ENCODE measurements at places on chromosomes 4 and X. TPM values are rescaled to one million over a fixed set of nuclear protein-coding genes. Genes with fewer than 3 reads are reported as not detected.

DNA sequence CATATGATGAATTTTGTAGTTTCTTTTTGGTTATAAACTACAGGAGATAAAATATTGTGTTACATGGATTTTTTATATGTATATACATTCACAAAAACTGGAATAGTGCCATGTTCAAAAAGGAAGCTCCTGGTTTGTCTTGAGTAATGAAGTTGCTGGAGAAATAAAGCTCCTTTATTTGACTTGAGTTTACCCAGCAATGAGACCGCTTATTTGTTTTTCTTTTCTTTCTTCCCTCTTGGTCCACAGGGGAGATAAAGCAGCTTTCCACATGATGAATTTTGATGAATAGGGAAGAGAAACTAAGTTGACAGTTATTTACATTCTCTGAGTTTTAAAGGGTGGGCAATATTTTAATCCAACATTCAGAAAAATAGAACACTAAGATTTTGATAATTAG is 176.5 kb downstream of the GPM6A start:
- DNase-seq: no peak

- no peak for DNase-seq
Observed at GRCh38 chrX:43448688-43449087, 207.4 kb upstream of the MAOA start.

Gene TRIM75
- total RNA-seq: not detected

GRCh38 chrX:69100478-69100877 is 64.8 kb downstream of the PJA1 start:
- no peak for DNase-seq

- no peak for DNase-seq
Observed at GRCh38 chrX:13760426-13760825, 25.9 kb downstream of the OFD1 start.

Gene NIPAL1
- 5.2 TPM for total RNA-seq

GRCh38 chr4:148557793-148558192 is 115.6 kb upstream of the NR3C2 start:
- DNase-seq: peak; percentile 2

GRCh38 chr4:161714931-161715330 is 448.9 kb downstream of the FSTL5 start:
- DNase-seq: no peak

Gene P2RY8
- total RNA-seq: 0.11 TPM

Gene GUCY1B1
- total RNA-seq: 2.9 TPM

Gene VEGFC
- 1.4 TPM for total RNA-seq

Measured in H1 (cell line).